ENCODE measurements at places on chromosomes 12 and 14.

DNA sequence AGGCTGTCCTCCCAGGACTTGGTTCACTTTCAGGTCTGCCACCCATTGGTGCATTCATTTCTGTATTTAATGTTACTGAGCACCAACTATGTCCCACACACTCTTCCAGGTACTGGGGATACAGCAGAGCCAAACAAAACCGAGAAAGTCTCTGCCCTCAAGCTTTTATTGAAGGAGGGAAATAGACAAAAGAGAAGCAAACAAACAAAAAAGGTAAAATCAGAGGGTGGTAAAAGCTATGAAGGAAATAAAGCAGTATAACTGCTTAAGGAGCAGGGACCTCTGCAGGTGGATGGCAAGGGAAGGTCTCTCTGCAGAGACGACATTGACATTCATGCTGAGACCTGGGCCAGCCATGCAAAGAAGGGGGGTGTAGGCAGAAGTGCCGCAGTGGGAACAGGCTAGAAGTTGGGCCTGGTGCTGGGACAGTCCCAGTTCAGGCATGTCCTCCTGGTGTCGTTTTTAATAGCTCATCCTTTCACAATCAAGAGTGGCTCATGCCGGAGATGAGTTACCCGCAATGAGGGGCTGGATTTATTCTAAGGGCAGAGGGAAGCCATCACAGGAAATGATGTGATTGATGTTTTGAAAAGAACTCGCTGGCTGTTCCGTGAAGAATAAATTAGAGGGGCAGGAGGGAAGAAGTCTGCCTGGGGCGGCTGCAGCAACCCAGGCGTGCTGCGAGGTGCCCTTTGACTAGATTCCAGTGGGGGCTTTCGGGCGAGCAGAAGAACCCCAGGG lies 72.8 kb downstream of the IRF2BPL start:
- DNase-seq, result peak; percentile 57

- no peak for DNase-seq
Measured at GRCh38 chr12:76555231-76555767, 4.3 kb downstream of the OSBPL8 start.

- DNase-seq, result no peak
Measured at GRCh38 chr14:34172173-34172451, 221.2 kb upstream of the EGLN3 start.

- no peak for DNase-seq
Measured at GRCh38 chr14:57848353-57848752, 17.5 kb downstream of the SLC35F4 start.

- DNase-seq, result no peak
Measured at GRCh38 chr12:58711974-58712373, 208.3 kb downstream of the LRIG3 start.

DNA sequence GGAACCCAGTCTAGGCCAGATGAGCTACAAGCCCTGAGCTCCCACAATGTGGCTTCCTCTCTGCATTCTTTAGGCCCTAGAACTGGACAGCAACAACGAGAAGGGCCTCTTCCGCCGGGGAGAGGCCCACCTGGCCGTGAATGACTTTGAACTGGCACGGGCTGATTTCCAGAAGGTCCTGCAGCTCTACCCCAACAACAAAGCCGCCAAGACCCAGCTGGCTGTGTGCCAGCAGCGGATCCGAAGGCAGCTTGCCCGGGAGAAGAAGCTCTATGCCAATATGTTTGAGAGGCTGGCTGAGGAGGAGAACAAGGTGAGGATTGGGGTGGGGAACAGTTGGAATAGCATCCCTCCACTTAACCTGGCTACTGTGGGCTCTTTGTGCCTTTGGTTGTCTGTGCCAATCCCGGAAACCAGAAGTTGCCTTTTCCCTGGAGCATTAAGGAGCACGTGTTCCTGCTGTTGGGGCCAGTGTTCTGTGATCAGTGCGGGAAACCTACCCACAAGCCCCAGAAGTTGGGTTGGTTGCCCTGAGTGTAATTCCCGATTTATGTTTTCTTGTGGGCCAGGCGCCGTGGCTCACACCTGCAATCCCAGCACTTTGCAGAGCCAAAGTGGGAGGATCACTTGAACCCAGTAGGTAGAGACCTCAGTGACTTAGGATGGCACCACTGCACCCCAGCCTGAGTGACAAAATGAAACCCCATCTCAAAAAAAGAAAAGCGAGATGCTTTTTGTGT lies 6.4 kb downstream of the FKBP4 start:
- no peak for DNase-seq

DNA sequence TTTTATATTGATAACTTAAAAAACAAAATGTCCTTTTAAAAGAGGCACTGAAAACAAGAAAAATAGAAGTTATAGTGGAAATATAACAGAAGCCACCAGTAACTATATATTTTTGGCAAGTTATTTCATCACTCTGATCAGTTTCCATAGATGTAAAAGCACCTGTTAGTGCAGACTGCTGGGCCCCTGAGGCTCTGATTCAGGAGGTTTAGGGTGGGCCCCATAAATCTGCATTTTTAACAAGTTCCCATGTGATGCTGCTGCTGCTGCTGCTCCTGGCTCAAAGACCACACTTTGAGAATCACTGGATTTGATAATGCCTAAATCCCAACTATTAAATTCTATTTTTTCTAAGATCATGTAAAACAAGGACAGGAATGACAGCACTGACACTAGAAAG lies 251.1 kb downstream of the MED13L start:
- no peak for DNase-seq

DNA sequence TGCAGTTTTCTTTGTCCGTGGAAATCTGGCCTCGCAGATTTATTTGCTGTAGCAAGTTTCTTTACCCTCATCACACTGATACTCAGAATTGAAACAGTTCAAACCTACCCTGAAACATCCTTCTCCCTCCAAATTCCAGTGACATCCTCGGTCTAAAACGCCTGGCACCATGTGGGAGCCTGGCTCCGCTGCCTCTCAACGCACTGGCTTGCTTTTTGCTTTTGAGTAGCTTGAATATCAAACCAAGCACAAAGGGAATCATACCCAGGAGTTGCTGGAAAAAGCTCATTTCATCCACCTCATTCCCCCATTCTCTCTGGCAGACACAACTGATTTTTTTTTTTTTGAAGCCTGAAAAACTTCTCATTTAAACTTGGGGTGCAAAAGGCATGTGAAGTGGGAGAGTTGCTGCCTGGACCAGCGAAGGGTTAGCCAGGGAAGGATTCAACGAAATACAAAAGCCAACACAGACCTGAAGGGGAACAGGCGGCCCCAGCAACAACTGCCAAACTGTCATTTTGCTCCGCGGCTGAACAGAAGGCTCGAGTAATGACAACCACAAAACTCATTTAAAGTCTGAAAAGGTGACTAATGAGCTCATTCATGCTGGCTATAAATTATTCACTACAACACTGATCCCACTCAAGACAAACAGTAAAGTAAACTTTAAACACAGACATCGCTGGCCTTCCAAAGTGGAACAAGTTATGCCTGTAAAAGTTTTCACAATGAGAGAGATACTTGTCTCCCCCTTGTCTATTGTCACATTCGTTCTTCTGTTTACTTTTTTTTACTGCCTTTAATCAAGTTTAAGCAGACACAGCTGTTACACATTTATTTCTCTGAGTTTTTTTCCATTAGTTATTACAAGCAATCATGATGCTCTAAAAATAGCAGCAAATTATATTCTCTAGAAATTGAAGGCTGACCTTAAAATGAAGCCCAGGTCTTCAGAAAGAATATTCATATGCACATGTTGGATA lies 12.5 kb upstream of the FOXN3 start:
- DNase-seq, result no peak
